Activated CD4-positive, alpha-beta memory T cell treated with anti-CD3 and anti-CD28 coated beads for 36 hours (primary cell): ENCODE measurements at places on chromosomes 7 and 10. TPM values are rescaled to one million over a fixed set of nuclear protein-coding genes. Genes with fewer than 3 reads are reported as not detected.
A peak's percentile ranks its signal among the peaks of the same experiment; 100 is the strongest.

- H3K4me3 ChIP-seq, result no peak overlapping the region
- DNase-seq, result no peak
These were observed 84.4 kb upstream of the BET1 start for GRCh38 chr7:94088560-94088959.

DNA sequence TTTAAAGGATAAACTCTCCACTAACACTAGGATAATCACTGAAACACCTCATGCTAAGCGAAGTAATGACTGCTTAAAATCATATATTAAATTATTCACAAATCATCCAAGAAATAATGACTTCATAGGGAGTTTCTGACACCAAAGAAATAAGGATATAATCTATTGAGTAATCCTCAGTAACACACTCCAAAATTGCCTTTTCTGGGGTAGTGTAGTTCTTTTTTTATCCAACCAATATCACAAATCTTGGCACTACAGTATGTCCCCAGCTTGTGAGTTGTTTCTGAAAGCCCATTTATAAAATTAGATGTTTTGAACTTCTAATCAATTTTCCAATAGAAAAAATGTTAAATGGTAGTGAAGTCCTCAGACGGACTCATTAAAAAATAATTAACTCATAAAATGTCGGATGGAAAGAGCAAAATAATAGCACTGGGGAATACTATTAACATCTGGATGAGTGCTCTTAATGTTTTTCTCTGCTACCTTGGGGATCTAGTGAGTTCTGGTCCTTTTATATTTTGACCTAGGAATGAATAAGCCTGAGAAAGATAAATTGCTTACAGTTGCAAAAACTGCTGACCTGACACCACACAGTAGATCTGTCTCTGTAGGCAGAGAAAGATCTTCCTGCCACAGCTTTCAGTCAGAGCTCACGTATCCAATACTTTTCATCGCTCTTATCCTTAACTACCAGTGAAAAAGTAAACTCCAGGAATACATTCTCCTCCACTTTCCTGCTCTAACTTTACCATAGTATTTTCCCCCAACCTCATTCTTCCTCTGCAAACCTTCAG, 618.5 kb upstream of the ANKRD30A start:
- H3K4me1 ChIP-seq, result no peaks in the 10 kb centered on the region
- H3K4me3 ChIP-seq, result no peak overlapping the region
- no peaks in the 10 kb centered on the region for H3K27me3 ChIP-seq
- H3K36me3 ChIP-seq, result no peaks in the 10 kb centered on the region

GRCh38 chr10:80471715-80472233, 17.7 kb downstream of the TSPAN14 start:
- H3K4me3 ChIP-seq, result peak overlapping the region; percentile 59
- peaks cover 88% of the 10 kb centered on the region for H3K4me1 ChIP-seq

GRCh38 chr7:147089051-147089461, 972.5 kb downstream of the CNTNAP2 start:
- no peaks in the 10 kb centered on the region for H3K4me1 ChIP-seq
- H3K27me3 ChIP-seq, result no peaks in the 10 kb centered on the region
- no peak overlapping the region for H3K4me3 ChIP-seq
- no peaks in the 10 kb centered on the region for H3K36me3 ChIP-seq
- H3K27ac ChIP-seq, result no peak overlapping the region

DNA sequence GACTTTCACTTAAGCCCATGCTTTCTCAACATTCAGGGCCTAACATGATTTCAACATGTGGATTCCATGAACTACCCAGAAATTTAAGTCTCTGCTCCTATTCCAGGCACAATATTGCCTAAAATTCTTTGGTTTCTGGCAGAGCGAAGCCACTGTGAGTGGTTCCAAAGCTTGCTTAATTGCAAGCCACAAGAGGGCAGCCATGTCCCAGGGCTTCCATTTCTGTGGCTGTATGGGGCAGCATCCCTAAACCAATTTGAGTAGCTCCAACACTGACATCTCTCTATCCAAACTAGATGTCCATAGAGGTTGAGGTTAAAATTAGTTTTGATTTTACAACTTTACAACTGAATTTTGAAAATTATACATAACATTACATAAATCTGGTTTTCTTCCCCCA, 56.3 kb upstream of the MDFIC start:
- peak; percentile 74 for DNase-seq
- H3K36me3 ChIP-seq, result no peaks in the 10 kb centered on the region
- H3K4me1 ChIP-seq, result peaks cover 7% of the 10 kb centered on the region
- no peak overlapping the region for H3K27ac ChIP-seq
- H3K27me3 ChIP-seq, result no peaks in the 10 kb centered on the region

DNA sequence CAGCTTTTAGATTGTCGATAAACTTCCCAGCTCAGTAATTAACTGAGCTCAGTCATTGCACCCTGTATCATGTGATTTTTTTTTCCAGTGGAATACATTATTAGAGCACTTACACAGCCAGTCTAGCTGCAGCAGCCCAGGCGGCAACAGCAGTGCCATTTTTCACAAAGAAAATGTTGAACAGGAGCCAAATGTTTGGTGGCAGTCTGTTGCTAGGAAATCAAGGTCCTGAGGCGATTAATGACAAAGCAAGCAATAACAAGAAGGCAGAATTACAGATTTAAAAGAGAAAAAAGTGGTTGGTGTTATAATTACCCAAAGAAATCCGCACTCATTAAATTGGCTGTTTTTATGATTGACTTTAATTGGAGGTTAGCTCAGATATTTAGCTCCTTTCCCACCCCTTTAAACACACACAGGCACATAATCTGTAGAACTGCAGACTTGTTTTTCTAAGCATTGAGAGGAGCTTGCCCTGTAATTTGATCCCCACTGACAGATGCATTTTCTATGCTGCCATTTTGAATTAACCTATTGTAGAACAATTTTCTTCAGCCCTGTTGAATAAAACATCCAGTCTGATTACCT, 267.4 kb downstream of the ADK start:
- no peak overlapping the region for H3K27ac ChIP-seq
- H3K36me3 ChIP-seq, result peaks cover 2% of the 10 kb centered on the region
- H3K4me1 ChIP-seq, result no peaks in the 10 kb centered on the region
- H3K4me3 ChIP-seq, result no peak overlapping the region
- no peak for DNase-seq

- peaks cover 2% of the 10 kb centered on the region for H3K4me1 ChIP-seq
- DNase-seq, result peak; percentile 46
- no peaks in the 10 kb centered on the region for H3K36me3 ChIP-seq
These were observed 18.0 kb downstream of the CAMK2B start for GRCh38 chr7:44307301-44307900.

DNA sequence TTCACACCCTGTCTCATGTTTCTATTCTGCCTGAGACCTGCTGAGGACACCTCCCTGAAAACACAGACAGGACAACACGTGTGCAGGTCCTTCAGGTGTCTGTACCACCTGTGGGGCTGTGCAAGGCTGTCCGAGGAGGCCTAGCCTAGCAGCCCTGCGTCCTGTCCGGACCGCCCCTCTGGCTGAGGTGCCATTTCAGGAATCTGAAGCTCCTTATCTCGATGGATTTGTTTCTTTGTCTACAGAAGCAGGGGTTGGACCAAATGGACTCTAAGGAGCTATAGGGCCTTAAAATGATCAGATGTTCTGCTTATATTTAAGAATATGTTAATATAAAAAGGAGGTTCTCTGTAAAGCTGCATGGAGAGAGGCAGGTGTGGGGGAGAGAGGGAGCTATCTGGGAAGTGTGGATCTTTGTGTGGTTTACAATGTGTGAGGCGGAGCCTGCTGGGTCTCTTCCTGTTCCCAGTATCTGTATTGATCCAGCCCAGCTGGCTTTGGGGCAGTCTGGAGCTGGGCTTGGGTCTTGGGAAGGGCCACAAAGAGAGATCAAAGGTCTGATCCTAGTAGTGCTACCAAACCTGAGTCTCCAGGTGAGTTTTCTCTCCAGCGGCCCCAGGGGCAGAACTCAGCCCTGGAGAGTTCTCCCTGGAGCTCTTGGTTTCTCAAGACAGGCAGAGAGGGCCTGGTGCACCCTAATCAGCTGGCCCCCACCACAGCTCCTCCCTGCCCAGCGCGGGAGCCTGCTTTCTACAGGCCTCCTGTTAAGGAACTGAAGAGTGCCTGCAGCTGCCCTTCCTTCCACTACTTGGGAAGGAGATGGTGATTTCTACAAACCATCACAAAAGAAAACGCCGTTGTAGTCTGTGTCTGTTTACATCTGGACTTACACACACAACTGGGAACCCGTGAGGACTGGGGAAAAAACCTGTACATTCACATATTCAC, 3.4 kb upstream of the MNX1 start:
- no peak overlapping the region for H3K4me3 ChIP-seq
- H3K36me3 ChIP-seq, result no peaks in the 10 kb centered on the region
- peaks cover 72% of the 10 kb centered on the region for H3K27me3 ChIP-seq
- no peak for DNase-seq
- peaks cover 28% of the 10 kb centered on the region for H3K4me1 ChIP-seq

- peak overlapping the region; percentile 90 for H3K4me3 ChIP-seq
- H3K4me1 ChIP-seq, result peaks cover 37% of the 10 kb centered on the region
These were observed 453 bp downstream of the URGCP start for GRCh38 chr7:43905956-43906330.

DNA sequence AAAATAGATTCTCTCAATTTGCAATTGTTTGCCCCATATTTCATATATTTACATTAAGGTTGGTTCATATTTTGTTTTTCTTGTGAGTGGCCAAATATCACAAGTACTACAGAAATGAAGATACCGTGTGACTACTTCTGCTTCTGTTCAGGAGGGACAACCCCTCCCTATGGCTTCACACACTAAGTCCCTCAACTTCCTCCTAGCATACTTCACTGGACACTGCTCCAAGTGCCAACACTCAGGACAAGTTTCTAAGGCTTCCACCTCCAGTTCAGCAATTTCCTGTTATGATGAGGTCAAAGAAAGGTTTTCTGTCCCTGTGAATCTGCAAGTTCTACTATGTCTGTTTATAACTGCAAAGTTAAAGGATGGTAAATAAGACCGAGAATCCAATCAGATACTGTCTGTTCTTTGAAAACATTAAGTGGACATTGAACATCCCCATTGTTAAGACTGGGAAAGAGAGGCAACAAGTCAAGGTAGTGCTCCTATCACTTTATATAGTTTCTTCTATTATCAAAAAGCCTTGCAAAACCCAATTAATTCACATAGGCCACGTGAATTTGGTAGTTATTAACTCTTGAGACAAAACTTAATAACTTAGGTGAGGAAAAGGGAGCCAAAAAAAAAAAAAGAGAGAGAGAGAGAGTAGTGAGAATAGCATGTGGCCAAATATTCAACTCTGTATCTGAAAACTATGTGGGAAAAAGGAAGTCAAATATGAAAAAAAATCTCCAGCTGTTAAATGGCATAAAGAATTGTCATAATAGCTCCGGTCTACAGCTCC, 81.3 kb upstream of the DKK1 start:
- no peaks in the 10 kb centered on the region for H3K36me3 ChIP-seq
- H3K4me1 ChIP-seq, result peaks cover 2% of the 10 kb centered on the region
- H3K27ac ChIP-seq, result no peak overlapping the region

CHRM2 gene
- total RNA-seq, result not detected

FRMD4A gene
- total RNA-seq, result 0.31 TPM

CTTNBP2 gene
- total RNA-seq, result not detected

MKLN1 gene
- total RNA-seq, result 33.8 TPM

PDE6C gene
- total RNA-seq, result not detected

AKR1C1 gene
- total RNA-seq, result 0.12 TPM

CYP2W1 gene
- total RNA-seq, result not detected

ARID5B gene
- 79.6 TPM for total RNA-seq

PLEKHS1 gene
- not detected for total RNA-seq

FAM131B gene
- total RNA-seq, result 1.9 TPM
